ENCODE measurements at places on chromosomes 1 and 21.

- no peak for DNase-seq
These were observed 35.9 kb downstream of the SMAP2 start for GRCh38 chr1:40409467-40409866.

GRCh38 chr1:161962091-161962887, 61.4 kb downstream of the OLFML2B start:
- DNase-seq: peak; percentile 1

GRCh38 chr1:237556911-237557310, 333.8 kb downstream of the ZP4 start:
- DNase-seq: no peak

DNA sequence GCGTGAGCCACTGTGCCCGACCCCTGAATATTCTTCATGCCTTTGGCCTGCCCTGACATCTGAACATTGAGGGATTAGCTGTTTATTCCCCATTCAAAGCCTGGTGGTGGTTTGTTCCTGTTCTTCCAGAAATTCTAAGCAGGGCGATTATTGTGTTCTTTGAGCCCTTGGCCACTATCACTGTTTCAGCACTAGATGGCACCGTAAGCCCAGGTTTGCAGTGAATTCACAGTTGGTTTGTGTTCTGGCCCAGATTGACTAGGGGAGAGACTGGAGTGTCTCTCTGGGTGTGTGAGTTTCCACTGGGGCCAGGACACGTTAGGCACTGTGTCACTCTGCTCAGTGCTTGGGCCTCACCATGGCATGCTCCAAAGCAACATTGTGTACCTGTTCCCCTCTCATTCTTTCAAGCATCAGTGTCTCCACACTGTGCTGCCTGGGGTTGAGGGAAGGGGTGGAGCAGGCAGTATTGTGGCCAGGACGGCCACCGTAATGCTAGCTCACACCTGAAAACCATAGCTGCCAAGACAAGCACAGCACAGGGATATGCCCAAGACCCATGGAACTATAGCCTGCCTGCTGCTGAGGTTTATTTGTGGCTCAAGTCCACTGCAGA, 52.7 kb downstream of the PKN2 start:
- DNase-seq: peak; percentile 35

GRCh38 chr1:228471762-228472398, 15.3 kb upstream of the RNF187 start:
- DNase-seq: peak; percentile 13

DNA sequence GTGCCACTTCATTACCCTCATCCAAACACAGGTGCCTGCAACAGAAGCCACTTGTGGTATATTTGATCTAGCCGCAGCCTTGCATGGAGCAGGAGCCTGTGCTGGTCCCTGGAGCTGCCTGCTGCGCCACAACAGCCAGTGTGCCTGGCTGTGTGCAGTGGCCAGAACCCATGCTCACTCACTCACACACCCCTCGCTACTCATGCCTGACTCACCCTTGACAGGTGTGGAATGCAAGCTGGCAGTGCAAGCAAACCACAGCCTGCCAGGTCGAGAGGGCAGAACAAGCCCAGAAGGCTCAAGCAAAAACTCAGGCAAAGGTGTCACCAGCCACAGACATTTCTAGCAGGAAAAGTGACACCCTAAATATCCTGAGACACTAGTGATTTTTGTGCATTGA, 1510.9 kb downstream of the KCNT2 start:
- peak; percentile 20 for DNase-seq

GRCh38 chr1:35768350-35769187, 1.2 kb downstream of the CLSPN start:
- DNase-seq: peak; percentile 1

DNA sequence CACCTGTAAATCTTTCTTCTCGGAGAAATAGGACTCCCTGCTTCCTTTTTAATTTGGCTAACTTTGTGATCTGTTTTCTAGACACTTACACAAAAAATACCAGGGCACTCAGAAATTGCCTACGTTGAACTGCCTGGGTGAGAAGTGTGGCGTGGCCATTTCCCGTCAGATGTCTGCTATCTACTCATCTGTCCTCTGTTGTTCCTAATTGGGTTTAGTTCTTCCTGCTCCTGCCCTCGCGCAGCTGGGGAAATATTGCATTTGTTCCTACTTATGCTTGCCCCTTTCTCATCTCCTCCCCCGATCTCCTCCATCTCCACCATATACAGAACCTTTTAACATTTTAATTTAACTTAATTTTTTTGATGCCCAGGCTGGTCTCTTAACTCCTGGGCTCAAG, 55.1 kb downstream of the CD58 start:
- DNase-seq: no peak

DNA sequence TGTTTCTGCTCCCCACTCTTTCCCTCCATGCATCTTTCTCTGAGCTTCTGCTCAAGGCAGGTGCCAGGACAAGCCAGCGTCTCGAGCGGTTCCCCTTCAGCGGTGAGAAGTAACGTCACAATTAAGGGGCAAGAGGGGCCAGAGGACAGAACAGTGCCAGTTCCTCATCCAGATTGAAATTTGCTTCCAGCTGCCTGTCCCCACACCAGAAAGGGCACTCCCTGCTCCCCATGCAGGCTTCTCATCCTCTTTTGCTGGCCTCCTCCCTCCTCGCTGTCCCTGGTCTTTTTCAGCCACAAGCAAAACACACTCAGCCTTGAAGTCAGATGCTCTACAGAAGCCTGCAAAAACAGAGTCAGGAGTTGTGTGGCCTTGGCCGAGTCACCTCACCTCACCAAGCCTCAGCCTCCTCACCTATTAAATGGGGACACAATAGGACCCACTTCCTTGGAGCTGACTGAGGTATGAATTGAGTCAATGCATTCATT, 35.0 kb upstream of the ECE1 start:
- DNase-seq: no peak

GRCh38 chr1:198520524-198521254, 19.8 kb downstream of the ATP6V1G3 start:
- no peak for DNase-seq

GRCh38 chr1:203556047-203556851, 62.3 kb downstream of the OPTC start:
- DNase-seq: no peak

- DNase-seq: no peak
These were observed 12.6 kb upstream of the PSMA5 start for GRCh38 chr1:109438798-109439297.

- DNase-seq: no peak
These were observed 1523.0 kb upstream of the B3GALT2 start for GRCh38 chr1:194709439-194709838.

GRCh38 chr21:45421071-45421845, 16.3 kb downstream of the COL18A1 start:
- peak; percentile 26 for DNase-seq

GRCh38 chr1:204760350-204760749, 74.8 kb upstream of the LRRN2 start:
- no peak for DNase-seq

DNA sequence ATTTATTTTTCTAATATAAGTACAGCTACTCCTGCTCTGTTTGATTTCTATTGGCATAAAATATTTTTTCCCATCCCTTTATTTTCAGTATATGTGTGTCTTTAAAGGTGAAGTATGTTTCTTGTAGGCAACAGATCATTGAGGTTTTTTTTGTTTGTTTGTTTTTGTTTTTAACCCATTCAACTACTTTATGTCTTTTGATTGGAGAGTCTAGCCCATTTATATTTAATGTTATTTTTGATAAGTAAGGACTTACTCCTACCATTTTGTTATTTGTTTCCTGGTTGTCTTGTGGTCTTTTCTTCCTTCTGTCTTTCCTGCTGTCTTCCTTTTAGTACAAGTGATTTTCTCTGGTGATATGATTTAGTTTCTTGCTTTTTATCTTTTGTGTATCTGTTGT, 285.1 kb upstream of the PROX1 start:
- DNase-seq: no peak

- no peak for DNase-seq
These were observed 39.0 kb downstream of the FYB2 start for GRCh38 chr1:56780128-56780750.

- DNase-seq: peak; percentile 35
These were observed 66.9 kb downstream of the CDC7 start for GRCh38 chr1:91567583-91567982.

DNA sequence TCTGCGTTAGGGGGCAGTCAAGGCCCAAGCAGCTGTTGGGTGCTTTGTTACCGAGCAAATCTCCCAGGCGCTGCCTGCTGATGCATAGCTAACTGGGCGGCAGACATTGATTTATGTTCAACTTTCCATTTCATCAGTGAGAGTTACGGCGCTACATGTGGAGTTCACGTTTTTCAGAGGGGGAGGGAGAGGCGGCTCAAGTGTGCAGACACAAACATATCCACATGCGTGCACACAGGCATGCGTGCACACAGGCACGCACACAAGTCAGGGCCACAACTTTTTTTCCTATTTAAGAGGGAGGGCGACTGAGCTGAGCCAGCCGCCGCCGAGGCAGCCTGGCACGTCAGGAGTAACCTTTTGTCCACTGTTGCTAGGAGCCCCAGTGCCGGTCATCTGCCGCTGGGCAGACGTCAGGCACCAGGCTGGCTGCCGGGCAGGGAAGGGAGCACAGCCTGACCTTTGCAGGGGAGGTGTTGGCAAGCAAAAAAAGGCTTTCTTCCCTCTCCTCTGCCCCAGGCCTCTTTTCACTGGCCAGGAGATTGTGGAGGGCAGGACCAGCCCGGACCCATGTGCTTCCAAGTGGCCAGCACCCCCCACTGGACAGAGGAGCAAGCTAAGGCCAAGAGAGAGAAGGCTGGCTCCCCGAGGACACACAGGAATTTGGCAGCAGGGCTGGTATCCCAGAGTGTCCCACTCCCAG, 73.3 kb downstream of the MRPL37 start:
- DNase-seq: no peak

GRCh38 chr1:168291222-168291837, 10.7 kb downstream of the TBX19 start:
- no peak for DNase-seq

GRCh38 chr21:15840406-15840805, 110.6 kb downstream of the USP25 start:
- DNase-seq: no peak

GRCh38 chr1:99786751-99787501, 20.5 kb upstream of the FRRS1 start:
- no peak for DNase-seq

- no peak for DNase-seq
These were observed 489 bp downstream of the ACTN2 start for GRCh38 chr1:236686815-236687160.

DNA sequence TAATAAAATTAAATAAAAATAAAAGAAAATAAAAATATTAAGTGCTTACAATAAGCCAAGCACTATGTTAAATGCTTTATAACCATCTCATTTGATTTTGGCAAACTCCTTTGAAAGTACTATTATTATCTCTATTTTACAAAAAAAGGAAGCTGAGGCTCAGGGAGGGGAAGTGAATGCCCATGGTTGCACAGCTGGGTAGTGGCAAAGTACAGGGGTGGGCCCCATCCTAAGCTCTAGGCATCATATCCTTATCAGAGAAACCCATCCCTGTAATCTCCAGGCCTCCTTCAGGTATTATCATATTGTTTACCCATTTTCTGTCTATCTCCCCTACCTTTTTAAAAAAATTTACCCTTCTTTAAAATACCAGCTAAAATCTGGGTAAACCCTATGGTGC, 2.3 kb upstream of the MED18 start:
- no peak for DNase-seq

DNA sequence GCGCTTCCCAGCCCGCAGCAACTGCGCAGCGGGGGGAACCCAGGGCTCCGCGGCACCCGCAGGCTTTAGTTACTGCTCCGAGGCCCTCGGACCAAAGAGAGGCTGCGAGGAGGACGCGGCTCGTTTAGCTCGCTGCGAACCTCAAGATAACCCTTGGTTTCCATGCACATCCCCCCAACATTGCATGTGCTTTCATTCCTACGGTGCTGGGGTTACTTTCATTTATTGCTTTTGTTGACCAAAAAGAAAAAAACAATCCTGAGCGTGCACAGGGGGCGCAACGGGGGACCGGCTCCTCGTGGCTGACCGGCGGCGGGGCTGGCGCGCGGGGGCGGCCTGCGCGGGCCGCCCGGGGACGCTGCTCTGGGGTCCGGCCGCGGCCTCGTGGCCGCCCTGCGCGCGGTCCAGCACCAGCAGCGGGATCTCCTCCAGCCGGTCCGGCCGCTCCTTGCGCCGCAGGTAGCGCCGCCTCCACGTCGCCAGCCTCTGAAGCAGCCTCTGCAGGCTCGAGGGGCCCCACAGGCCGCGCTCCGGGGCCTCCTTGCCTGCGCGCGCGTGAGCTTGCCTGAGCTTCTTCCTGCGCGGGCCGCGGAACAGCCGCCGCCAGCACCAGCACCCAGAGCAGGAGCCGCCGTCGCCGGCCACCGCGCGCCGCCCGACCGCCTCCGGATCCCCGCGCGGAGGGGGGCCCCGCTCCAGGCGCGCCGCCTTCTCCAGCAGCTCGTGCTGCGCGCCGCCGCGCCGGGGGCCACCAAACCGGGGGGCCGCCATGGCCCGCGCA, 77.4 kb downstream of the DESI2 start:
- peak; percentile 30 for DNase-seq

GRCh38 chr1:67051196-67051595, 2.8 kb downstream of the SLC35D1 start:
- no peak for DNase-seq

DNA sequence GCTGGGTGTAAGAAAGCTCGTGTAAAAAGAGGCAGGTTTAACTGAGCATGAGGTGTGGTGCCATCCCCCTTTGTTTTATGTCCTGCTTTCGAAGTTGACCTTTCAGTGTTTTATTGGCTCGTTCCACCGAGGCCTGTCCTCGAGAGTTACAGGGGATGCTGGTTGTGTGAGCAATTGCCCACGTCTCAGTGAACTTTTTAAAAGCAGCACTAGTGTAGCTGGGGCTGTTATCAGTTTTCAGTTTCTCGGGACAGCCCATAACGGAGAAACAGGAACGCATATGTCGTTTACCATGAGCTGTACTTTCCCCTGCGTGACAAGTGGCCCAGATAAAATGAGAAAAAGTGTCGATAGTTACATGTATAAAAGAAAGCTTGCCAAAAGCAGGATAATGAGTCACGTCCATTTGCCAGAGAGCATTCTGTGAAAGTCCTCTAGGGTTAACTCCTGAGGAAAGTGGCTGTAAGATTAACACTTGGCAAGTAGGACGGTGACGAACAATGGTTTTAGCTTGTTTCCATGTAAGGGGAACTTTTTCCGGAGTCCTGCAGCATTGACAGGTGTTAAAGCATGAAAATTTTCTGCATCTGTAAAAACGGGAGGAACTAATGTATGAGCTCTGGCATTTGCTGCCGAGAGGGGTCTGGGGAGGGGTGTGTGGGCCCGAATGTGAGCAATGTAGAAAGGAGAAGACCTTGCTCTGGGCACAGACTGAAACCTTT, 7.8 kb upstream of the LRRC47 start:
- DNase-seq: no peak

- DNase-seq: no peak
These were observed 257.7 kb upstream of the SGIP1 start for GRCh38 chr1:66276218-66276617.

DNA sequence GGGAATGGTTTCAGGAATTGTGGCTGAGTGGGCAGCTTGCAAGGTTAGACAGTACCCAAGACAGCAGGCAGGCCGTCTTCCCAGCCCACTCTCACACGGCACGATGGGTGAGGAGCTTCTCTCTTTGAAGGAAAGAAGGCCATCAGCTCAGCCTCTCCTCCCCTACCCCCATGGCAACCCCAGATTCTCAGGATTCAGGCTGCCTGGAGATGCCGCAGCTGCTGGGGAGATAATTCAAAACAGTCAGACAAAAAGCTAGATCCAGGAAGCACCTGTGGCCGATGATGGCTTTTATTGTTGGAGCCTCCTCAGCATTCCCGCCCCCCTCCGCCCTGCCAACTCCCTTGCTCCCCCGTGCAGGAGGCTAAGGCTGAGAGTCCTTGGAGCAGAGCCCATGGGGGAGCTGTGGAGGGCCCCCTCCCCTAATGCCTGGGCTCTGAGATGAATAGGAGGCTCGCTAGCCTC, 220.5 kb downstream of the TRABD2B start:
- no peak for DNase-seq

- no peak for DNase-seq
These were observed 109.7 kb downstream of the SLC35F3 start for GRCh38 chr1:234014208-234014607.
